Bone marrow (tissue), 2 donors: ENCODE measurements at places on chromosomes 1 and 21.

DNA sequence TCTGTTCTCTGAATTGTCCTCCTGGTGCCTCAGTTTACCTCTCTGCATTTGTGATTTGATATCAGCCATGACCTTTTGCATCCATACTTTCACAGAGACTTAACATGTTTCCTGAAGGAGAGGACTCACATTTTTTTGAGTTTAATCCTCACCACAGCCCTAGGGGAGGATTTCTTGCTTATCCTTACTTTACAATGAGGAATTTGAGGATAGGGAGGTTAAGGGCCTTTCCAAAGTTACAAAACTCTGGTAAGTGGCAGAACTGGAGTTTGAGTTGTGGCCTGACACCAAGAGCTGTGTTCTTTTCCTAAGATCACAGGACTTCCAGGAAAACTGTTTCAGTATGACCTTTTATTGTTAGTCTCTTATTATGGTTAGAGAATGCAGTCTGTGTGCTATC, 34.2 kb downstream of the TNFRSF8 start:
- no peak for DNase-seq

DNA sequence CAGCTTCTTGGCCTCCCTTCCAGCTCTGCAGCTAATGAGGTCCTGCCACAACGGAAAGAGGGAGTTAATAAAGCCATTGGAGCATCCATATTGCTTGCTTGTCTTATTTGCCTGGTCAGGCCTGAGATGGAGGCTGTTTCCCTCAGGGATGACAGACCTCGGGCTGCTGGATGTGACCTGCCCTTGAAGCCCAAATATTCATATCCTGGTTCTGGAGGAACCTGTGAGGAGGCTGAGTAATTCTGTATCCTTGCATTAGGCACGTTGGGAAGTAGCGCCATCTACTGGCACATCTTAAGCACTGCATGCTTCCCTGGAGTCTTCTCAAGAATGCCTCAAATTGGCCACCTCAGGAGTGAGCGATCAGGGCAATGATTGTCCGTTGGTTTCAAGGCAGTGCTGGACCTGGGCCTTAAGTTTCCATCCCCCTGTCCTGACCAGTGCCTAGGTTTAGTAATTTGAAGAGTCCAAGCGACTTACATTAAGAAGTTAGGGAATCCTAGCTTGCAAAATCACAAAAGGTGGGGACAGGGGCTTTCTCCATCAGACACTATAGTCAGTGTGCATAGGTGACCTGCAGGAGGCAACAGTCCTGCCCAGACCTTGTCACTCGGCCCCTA, 13.8 kb upstream of the NASP start:
- peak; percentile 21 for DNase-seq

GRCh38 chr1:12141163-12141850, 25.5 kb upstream of the TNFRSF1B start:
- DNase-seq: no peak

DNA sequence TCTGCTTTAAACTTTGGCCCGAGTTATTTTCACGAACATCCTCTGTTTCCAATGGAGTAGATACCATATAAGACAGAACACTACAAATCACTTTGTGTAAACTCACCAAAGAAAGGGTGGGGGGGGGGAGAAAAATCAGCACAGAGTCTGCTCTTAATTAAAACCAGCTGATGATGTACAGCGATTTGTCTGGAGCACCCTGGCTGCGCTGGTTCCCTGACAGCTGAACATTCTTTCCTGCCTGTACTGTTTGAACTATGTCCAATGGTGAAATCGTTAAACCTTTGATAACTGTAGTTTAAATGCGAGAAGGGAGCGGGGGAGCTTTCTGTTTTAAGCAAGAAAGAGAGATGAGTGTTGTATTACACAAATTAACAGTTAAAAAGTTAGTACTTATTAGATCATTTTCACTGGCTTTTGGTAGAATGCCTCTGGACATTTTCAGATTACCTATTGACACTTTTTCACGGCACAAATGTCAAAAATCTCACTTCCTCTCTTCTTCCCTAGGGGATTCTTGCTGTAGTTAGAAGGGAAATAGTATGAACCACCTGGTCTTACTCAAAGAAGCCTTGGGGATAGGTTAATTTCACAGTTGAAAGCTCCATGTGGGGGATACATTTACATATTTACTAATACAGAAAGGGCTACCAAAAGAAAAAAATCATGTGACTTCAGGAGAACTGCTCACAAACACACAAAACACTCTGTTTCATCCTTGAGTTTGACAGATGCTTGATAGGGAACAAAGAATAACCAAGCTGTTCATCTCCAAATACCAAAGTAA, 140.2 kb upstream of the RUNX1 start:
- no peak for DNase-seq

- DNase-seq: no peak
Observed at GRCh38 chr21:26351661-26352060, 181.1 kb upstream of the APP start.

- DNase-seq: no peak
Observed at GRCh38 chr1:230064283-230064682, 2.8 kb upstream of the GALNT2 start.

DNA sequence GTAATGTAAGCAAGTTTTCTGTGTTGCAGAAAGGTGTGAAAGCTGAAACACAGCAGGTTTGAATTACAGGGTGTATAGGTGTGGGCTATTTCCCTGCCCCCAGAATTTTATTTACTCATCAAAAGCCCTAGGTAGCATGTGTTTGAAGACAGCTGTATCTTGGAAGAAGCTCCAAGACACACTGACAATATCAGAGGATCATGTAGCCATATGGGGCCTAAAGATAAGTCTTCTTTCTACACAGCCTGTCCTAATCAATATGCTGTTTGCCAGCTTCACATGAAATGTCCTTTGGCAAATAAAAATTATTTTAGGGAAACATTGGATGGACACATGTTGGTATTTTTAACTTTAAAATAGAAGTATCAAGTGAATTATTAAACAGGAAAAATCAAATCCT, 17.5 kb upstream of the SUCO start:
- no peak for DNase-seq

DNA sequence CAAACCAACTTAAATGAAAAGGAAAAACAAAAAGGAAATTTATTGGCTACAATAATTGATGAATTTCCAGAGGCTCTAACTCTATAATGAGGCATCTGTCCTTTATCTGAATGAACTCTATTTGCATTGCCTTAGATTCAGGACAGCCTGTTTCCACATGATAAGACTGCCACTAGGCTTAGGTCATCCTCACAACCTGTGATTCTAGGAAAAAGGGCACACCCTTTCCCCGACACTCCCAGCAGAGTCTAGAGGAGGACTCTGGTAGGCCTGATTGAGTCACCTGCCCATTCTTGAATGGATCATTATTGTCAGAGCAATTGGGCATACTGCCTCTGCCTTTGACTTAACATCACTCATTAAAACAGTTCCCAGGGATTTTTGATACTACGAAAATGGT, 262.8 kb downstream of the TPR start:
- no peak for DNase-seq

DNA sequence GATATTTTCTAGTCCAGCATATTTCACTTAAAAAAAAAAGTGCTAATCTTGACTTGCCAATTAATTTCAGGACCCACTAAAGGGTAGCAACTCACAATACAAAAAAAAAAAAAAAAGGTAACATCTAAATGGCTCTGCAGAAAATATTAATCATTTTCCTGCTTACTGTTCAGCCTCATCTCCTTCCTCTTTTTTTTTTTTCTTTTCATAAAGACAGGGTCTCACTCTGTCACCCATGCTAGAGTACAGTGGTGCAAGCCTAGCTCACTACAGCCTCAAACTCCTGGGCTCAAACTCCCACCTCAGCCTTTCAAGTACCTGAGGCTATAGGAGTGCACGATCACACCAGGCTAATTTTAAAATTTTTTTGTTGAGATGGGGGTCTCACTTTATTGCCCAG, 30.4 kb downstream of the TTC13 start:
- peak; percentile 8 for DNase-seq

DNA sequence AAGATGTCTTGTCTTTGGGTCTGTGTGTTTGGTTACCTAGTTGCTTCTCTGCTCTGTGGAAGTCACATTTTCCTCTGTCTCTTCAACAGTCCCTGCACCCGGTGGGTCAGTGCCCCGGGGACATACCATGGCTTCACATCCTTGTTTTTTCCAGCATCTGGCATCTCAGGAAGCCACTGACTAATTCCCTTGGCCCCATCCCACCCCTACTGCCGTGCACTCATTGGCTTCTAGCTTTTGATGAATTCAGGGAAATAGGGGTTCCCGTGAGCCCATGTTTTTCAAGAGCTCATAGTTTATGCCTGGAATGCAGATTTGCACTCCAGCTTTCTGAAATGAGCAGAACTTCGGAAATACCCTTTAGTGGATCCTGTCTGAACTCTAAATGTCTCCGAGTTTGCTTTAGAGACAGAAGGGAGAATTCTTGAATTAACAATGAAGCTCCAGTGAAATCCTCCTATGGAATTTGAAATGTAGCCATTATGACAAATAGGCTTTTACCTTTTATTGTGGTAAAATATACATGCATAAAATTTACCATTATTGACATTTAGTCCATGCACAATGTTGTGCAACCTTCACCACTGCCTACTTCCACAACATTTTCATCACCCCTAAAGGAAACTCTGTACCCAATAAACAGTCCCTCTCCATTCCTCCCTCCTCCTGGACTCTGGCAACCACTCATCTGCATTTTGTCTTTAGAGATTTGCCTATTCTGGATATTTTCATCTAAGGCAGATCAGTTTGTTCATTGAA, 67.5 kb downstream of the CLIC6 start:
- DNase-seq: no peak

DNA sequence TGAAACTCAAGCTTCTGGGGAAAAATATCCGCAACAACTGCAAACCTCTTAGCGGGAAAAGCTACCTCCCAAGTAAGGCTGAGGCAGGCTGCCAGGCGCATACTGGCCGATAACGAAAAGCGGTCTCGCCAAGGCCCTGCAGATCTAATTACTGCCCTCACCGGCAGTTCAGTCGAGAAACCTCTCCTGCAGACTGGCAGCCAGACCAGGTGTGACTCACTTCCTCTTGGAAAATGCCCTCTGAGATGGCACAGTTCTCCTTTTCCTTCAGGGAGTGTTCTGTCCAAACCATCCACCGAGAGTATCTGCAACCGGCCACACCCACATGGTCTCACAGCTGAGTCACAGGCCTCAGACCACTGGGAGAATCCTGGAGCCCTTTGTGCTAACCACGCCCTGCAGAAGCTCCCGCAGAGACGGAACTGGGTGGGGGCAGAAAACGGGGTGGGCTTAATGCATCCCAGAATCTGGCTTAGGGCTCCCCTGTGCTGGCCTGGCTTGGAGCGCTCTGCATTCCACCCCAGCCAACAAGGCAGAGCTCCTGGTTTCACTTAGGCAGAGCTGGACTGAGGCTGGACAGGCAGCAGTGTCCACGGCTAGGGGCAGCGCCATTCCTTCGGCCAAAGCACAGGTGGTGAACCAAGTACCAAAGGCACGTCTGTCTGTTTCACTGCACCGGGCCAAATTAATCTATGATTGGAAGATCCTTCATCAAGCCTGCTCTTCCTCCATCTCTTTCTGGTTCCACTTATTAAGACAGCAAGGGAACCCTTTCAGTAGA, 1.2 kb downstream of the S100A10 start:
- DNase-seq: no peak

GRCh38 chr1:243731974-243732625, 117.9 kb downstream of the AKT3 start:
- DNase-seq: no peak

GRCh38 chr1:43009274-43009673, 50.6 kb upstream of the SLC2A1 start:
- peak; percentile 64 for DNase-seq

DNA sequence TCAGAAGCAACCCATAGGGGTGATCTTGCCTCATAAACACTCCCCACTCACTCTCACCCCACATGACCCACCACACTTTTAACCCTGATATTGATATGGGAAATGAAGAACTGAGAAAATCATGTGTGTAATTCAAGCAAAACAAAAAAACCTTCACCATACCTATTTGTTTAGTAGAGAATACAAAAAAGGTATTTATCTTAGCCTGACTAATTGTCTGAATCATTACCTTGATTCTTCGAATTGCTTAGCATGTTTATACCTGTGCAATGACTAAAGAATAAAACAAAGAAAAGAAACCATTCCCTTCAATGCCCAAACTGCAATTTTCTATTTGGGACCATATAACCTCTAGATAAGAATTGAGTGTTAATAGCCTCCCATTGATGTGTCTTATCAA, 1.8 kb downstream of the CLDN17 start:
- no peak for DNase-seq

DNA sequence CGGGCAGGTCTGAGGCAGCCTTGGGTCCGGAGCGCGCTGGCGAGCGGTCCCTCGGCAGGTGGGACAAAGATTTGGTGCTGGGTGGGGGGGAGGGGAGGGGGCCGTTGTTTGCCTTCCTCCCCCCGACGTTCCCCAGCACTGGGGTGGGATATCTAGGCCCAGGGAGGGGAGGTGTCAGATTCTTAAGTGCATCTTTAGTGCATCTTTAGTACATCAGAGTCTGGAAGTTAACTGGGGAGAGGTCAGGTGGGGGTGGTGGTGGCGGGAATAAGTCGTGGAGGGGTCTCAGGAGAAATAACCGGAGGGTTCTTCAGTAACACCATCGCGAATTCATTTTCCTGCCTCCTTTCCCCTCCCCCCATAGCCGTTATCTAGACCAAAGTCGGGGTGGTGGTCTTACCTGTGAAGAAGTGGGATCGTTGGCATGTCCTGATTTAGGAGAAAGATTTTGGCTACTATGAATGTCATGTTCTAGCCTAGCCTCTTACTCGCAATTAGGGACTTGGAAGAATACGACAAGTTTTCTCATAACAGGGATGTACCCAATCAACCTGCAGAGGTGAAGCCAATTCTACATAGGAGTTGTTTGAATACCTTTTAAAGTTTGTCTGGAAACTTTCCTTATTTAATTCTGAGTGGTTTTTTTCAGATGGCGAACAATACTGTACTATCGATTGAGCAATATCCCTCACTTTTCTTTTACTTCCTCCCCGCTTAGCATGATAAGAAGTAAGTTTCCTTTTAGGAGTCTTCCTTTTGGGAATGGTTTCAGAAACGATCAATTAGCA, 886 bp downstream of the ZMYM4 start:
- no peak for DNase-seq

DNA sequence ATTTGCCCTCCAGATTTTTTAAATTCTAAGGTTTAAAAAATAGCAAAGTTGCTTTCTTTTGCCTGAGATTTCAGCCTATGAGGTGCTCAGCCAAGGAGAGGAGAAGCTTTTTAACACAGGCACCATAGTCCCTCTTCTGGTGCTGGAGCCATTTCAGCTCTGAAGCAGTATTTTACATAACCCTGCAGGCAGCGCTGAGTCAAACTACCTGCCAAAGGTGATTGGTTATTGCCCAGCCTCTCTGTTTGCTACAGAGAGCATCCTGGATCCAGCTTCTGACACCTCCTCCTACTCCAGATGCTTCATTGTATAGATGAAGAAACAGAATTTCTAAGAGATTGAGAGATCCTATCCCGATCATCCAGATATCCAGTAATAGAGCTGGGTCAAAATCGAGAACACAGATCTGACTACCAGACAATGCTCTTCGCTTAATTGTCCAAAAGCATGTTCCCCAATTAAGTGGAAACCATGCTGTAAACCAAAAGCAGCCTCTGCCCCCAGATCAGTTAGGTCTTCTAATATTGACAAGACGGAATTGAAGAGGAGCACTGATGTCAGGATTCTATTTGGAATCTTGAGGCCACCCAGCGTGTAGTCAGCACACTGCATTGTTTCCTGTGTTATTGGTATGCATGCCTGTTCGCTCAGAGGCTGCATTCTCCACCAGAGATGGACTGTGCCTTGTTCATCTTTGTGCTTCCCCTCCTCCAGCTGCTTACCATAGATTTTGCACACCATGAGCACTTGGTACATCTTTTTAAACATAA, 22.1 kb downstream of the RGS8 start:
- DNase-seq: no peak
